Stimulated activated CD4-positive, alpha-beta T cell treated with anti-CD3 and anti-CD28 coated beads, Interleukin-1b, Interleukin-23, amount 100 ng/mL, for 1 hour (primary cell): ENCODE measurements at places on chromosomes 2 and 18.

GRCh38 chr2:102091908-102092307, 50.6 kb upstream of the IL1R1 start:
- DNase-seq, result no peak

- no peak for DNase-seq
Measured at GRCh38 chr2:115584507-115584906, 1142.1 kb downstream of the DPP10 start.

DNA sequence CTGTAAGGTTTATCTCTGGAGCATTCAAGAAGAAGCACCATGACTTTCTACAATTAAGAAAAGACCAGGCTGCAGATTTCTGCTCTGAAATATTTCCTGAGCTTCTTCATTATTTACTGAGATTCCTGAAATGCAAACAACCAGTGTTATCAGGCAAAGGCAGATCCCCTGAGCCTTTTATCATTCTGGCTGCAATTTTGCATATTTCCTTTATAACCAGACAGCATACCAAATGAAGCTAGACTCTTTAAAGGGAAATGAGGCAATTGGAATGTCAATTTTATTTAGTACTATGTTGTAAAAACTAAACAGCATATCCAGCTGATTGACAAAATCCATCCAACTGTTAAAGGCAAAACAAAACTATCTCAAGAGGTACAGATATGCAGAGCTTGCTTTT, 372.5 kb downstream of the RIT2 start:
- DNase-seq, result no peak

DNA sequence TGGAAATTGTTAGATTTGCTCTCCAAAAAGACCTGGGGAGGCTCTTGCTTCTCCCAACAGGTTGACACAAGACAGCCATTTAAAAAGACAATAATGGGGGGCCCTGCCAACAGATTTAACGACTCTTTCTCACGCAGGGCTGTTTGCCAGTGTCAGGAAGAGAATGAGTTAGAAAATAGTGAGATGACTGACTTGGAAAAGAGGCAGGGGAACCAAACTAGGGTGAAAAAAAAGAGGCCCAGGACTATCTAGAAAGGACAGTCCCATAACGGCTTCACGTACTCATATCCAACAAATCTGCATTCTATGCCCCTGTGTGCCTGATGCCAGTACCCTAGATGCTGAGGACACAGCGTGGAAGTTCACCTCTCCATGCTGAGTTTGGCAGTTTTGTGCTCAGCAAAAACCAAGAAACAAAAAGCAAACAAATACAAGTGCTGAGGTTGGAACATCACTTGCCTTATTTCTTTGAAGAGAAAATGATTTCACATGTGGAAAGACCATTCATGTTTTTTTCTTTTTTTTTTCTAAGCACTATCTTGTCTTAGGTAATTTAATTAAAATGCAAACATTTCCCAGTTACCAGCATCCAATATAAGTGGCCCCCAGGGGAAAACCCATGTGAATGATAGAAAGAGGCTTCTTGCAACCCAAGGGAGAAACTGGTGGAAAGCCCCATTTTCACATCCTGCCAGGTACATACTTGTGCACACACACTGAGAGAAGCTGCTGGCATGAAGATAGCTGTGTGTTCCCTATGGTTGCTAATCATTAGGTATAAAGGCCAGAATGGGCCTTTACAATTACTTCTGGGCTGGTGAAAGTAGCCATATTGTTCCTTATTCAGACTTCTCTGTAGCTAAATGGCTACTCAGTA, 10.6 kb upstream of the WIPF1 start:
- no peak for DNase-seq

DNA sequence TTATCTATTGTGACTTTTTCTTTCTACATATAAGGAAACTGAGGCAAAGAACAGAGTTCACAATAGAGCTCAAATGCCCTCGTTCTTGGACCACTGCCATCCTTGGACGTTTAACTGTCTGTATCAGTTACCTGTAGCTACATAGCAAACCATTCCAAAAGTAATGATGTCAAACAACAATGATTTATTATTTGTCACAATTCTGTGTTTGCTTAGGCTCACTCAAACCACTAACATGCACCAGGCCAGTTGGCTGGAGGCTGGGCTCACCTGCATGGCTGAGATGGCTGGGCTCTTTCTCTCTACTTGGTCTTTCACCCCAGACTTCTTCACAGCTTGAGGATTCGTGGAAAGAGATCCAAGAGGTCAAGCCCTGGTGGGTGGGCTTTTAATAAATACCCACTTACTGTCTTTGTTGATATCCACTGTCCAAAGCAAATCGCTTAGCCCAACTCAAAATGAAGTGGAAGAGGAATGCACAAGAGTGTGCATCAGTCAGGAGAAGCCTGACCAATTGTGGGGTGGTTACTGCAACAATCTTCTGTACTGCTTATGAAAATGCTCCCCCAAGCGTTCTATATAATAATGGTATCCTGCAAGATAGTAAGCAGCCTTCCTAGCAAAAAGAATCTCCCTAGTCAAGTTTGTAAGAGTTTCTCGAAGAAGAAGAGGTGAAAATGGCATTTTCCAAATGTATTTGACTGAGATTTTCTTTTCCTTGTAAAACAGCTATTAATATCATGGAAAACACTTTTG, 163.5 kb upstream of the NT5C1B start:
- no peak for DNase-seq

DNA sequence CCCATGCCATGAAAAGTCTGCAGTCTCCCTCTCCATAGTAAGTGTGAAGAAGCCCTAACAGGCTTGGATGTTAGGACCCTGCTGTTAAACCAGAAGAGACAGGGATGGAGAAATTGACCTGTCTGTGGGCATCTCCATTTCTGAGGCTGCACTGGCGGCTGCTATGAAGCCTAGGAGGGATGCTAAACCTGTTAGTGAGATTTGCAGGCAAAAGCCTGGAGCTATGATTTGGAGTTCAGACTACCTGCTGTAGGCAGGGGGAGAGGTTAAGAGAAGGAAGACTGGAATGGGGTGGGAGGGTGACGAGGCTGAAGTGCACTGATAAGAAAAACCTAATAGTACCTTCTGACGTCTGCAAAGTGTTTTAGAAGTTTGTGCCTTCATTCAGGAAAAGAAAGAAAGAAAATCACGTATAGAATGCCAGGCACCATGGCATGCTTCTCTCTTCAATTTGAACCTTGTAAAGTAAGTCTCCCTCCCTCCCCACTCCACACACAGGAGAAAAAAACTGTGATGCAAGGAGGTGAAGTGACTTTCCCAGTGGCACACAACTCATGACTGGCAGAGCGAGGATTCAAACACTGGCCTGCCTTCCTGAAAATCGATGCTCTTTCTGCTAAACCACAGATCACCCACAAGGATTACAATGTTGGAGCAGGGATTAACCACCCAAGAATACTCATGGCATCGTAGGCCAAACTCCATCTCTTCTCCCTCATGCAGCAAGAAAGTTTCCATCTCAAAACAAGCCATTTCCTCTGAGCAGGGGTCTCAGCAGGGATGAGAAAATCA, 98.5 kb upstream of the PKDCC start:
- DNase-seq, result no peak

DNA sequence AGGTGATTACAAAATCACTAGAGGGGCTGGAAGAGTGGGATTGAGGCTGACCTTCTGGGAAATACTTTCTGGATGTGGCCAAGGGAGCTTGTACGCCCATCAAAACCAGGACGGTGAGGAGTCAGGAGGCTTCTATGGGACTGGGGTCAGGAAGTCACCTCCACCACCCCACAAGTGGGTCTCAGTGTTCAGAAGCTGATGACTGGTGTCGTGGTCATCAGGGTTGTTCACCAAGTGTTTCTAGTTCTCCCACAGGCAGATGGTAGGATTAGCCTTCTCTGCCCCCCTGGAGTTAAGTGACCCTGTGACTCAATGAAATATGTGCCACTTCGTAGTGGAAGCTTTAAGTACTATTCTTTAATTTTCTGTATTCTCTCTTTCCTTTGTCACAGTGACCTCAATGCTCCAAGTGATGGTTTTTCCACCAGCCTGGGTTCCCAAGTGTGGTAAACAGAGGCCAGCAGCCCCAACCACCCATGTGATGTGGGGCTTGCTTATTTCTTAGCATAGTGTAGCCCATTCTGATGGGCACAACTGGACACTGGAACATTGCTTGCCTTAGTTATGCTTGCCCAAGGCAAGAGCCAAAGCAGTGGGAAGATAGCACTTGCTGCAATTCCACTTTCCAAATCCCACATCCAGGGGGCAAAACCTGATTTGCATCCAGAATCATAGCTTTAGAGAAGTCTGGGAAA, 258.8 kb downstream of the CYP26B1 start:
- DNase-seq, result no peak

DNA sequence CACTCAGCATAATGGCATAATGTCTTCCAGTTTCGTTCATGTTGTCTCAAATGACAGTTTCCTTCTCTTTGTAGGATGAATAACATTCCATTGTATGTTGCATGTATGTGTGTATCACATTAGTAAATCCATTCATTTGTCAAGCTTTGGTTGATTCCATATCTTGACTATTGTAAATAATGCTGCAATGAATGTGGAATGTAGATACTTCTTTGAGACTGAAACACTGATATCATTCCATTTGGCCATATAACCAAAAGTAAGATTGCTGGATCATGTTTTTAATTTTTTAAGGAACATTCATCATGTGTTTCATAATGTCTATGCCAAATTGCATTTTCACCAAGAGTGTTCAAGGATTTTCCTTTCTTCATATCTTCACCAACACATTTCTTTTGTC, 1711.4 kb upstream of the PIK3C3 start:
- DNase-seq, result no peak

GRCh38 chr2:242098445-242099128, 229.1 kb downstream of the RTP5 start:
- DNase-seq, result no peak

DNA sequence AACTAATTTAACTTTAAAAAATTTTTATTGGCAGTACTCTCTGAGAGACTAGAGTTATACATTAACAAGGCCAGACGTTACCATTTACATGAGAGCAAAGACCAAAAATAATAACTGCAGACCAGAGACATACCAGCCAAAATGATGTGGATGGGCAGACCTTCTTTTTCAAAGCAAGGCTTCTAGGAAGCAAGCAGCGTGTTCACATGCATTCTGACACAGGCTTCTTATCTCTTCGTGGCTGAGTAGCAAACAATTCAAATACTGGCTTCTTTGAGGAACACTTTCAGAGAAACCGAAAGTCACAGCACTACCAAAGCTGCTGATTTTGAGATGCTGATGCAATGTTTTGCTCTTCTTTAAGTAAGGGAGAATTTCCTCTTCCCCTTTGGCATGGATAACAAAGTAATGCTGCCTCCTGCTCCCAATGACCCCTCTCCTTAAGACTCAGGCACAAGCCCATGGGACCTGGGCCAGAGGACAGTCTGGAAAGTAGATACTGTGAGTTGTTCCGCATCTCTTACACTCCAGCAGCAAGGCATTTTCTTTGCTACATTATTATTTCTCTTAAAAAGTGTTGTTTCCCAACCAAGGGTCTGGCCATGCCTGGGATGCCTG, 181.9 kb downstream of the MREG start:
- DNase-seq, result no peak

DNA sequence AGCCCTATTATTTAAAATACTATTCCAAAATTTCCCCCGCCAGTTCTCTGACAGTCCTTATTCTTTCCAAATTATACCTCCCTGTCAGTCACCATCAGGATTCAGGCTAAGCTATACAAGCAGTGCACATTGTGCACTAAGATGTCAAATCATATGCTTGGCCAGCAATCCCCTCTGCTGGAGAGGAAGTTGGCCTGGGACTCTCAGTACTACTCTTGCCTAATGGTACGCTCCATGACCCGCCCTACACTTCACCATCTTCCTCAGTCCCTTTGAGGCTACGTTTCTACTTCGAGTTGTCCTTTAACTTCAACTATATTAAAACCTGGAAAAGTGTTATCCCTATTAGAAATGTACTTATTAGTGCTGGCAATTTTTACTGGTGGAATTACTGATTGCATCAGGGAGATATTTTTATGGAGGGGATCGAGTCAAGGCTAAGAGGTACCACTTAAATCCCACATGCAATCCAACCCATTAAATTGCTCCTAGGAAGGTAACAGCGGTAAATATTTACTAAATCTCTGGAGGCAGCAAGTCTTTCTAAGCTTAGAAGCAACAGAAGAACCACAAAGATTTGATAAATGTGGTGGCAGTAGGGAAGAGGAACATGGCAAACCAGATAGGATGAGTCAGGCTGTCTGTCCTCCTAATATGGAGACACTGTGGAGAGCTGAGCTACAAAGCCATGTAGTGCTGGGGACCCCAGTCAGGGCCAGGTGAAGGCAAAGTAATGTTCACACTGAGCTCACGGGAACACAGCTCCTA, 2.7 kb downstream of the USP40 start:
- DNase-seq, result no peak
